A172 (cell line): ENCODE measurements at places on chromosomes 4 and X. TPM values are rescaled to one million over a fixed set of nuclear protein-coding genes. Genes with fewer than 3 reads are reported as not detected.
A peak's percentile ranks its signal among the peaks of the same experiment; 100 is the strongest.

DNA sequence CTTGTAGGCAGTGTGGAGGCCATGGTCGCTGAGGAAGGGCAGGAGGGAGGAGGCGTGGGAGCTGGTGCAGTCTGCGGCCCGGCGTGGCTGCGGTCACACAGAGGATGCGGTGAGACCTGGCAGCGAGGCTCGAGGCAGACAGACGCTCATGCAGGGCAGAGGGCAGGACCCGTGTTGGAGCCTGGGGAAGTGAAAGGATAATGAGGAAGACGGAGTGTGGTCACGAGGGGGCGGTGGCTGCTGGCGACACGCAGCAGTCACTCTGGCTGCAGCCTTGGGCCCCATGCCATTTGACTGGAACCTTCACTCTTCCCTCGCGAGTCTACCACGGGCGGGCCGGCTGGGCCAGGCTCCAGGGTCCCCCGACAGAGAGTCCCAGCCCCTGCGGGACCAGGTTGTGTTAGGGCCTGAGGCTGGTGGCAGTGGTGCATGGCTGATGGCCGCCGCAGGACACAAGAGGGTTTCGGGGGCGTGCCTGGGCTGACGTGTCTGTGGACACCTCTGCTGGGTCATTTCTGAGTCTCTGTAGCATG is 68.8 kb upstream of the HGFAC start:
- DNase-seq, result no peak

SCOC gene
- total RNA-seq, result 133 and 159 TPM in 2 replicates

- no peak for DNase-seq
Observed at GRCh38 chr4:89275587-89275986, 32.0 kb downstream of the GPRIN3 start.

- no peak for DNase-seq
Observed at GRCh38 chr4:87399148-87399547, 8.2 kb upstream of the HSD17B11 start.

UGT2B11 gene
- total RNA-seq, result not detected in 2 replicates

DNA sequence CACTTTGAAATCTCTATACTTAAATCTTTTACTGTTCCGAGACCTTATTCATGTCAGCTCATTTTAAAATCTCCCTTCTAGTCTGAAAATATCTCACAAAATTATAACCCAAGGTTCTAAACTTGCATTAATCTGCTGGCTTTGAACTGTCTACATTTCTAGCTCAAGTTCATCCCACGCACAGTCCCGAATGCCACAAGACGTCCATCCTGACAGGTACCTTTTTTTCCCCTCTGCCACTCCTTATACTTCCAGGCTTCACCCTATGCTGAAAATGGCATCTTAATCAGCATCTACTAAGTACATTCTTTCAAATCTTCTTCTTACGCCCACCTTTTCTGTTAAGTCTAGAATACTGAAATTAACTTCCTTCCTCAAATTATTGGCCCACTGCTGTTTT is 259.2 kb upstream of the GALNTL6 start:
- DNase-seq, result no peak

- DNase-seq, result peak; percentile 33
Observed at GRCh38 chr4:127685292-127685691, 44.9 kb upstream of the SLC25A31 start.

TMPRSS11F gene
- total RNA-seq, result not detected in 2 replicates

GRCh38 chr4:81789158-81789557 is 317.5 kb upstream of the RASGEF1B start:
- no peak for DNase-seq
